Stimulated activated CD8-positive, alpha-beta memory T cell treated with anti-CD3 and anti-CD28 coated beads, Interleukin-7, amount 100 ng/mL, for 24 hours (primary cell): ENCODE measurements at places on chromosomes 13 and 19.
A peak's percentile ranks its signal among the peaks of the same experiment; 100 is the strongest.

DNA sequence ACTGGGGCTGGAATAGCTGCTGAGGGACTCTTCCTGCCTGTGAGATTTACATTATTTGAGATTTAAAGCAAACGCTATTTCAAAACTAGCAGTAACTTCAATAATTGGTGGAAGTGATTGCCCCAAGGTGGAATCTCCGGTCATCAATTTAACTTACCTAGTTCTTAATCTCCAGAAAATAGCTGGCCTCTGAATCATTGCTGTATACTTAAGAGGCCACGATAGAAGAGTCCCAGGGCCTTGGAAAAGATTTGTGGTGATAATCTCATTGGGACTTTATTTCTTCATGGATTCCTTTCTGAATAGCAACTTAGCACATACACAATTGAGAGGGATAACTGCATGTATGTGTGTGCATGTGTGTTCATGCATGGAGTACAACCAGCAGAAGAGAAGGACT is 120.2 kb downstream of the DNAJC15 start:
- DNase-seq, result no peak

- no peak for DNase-seq
These were observed 36.2 kb upstream of the ATP12A start for GRCh38 chr13:24644036-24644435.

- DNase-seq, result no peak
These were observed 32.0 kb downstream of the NKPD1 start for GRCh38 chr19:45128806-45129205.

DNA sequence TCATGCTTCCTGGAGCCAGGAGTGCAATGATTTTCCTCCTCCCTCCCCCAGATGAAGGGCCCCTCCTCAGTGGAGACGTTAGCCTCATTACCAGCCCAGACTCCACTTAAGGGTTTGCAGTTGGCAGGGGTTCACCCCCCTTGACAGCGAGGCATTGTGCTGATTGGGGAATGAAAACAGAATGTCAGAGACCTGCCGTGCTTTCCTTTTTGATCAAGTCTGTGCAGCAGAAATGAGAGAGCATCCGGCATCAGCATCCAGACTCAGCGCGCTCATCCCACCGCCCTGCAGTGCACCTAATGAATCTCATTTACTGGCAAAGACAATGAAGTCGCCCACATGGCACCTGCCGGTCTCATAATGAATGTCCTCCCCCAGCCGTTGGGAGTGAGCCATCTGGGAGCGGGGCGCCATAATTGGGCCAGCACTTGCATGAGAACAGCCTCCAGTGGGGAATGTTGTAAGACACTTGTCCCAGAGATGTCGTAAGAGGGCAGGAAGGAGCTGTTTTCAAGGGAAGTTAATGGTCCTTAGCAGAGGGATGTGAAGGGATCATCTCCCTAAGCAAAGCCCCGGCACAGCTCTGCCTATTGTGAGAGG is 98.3 kb upstream of the UQCRFS1 start:
- no peak for DNase-seq

GRCh38 chr19:19445911-19446361 is 40.5 kb downstream of the GATAD2A start:
- DNase-seq, result no peak

- no peak for DNase-seq
These were observed 329.3 kb downstream of the SUCLA2 start for GRCh38 chr13:47671776-47672175.

DNA sequence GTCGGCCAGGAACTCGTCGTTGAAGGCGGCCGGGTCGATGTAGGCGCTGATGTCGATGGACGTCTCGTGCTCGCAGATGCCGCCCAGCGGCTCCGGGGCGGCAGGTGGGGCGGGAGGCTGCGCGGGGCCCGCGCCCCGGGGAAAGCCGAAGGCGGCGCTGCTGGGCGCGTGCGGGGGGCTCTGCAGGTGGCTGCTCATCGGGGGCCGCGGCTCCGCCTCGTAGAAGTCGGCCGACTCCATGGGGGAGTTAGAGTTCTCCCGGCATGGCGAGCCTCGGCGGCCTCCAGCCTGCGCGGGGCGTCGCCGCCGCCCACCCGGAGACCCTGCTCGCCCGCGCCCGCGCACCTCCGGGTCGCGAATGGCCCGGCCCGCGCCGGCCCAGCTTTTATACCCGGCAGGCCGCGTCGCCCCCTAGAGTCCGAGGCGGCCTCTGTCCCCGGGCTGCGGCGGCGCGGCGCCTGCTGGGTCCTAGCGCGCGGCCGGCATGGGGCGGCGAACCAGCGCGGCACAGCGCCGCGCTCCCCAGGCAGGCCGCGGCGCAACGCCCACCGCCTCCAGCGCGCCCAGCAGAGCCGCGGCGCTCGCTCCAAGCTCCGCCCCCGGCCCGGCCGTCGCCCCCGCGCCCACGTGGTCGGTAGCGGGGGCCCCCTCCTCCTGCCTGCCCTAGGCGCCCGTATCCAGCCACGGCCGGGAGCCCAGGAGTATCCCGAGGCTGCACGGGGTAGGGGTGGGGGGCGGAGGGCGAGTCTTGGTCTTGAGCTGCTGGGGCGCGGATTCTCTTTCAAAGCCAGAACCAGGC is at the start of gene CEBPA:
TSS of gene CEBPA (minus strand) at position 360 of the 799 bp plus-strand sequence. CDS start at position 240, 120 bp downstream.
- no peak for DNase-seq

- no peak for DNase-seq
These were observed 42.7 kb downstream of the ING1 start for GRCh38 chr13:110756219-110756631.

DNA sequence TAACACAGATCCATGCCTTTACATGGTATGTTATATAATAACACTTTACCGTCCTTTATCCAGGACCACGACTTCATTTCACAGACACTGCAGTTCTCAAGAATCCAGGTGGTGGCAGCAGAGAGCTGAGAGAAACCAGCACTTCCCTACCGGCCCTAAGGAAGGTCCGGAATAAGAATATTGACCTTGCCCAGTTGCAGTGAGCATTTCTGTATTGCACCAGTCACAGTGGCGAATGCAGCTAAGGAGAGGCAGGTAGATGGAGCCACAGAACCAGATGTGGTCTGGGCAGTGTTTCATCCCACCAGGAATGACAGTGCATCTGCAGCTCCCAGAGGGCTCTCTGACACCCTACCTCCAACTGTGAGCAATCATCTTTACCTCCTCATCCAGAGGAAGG is 44.6 kb downstream of the ZNF787 start:
- peak; percentile 31 for DNase-seq

DNA sequence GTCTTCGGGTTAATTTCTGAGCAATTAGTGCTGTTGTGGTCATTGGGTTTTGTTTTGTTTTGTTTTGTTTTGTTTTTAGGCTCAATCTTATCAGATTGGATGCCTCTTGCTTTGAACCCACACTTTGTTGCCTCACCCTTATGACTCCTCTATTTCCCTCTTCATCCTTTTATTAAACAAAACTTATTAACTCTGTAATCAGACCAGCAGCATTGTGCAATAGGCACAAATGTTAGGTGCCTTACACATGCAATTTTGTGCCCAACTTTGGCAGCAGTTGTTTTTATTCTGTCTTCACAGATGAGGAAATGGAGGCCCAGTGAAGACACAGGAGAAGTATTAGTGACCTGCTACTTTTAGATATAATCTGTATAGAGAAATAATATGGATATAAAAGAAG is 377.7 kb downstream of the KCNRG start:
- DNase-seq, result no peak

GRCh38 chr13:114119196-114119595 is 13.2 kb downstream of the RASA3 start:
- no peak for DNase-seq

DNA sequence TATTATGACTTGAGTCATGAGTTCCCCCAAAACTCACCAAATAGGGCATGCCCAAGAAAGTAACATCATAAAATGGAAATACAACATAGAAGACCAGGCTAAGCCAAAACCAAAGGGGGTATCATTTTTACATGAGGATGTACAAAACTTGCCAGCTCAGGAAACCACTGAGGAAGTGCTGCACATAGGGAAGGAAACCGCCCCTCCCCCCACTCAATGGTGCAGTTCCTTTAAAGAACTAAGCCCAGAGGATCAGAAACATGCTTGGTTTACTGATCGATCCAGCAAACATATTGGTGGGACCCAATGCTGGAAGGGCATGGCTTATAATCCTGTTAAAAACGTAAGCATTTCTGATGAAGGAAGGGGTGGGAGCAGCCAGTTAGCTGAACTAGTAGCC is 4.2 kb upstream of the ZNF486 start:
- no peak for DNase-seq

- DNase-seq, result no peak
These were observed 4.2 kb upstream of the JSRP1 start for GRCh38 chr19:2260341-2260805.

- DNase-seq, result no peak
These were observed 28.4 kb downstream of the TMTC4 start for GRCh38 chr13:100646030-100646673.

GRCh38 chr19:29690842-29691241 is 24.2 kb downstream of the C19orf12 start:
- DNase-seq, result no peak
